Stimulated activated CD4-positive, alpha-beta T cell treated with anti-CD3 and anti-CD28 coated beads, Interleukin-12 subunit alpha, Interleukin-12 subunit beta, amount 100 ng/mL, for 48 hours (primary cell): ENCODE measurements at places on chromosomes 1 and 21.

GRCh38 chr1:82318265-82318664 is 517.5 kb downstream of the ADGRL2 start:
- DNase-seq = no peak

DNA sequence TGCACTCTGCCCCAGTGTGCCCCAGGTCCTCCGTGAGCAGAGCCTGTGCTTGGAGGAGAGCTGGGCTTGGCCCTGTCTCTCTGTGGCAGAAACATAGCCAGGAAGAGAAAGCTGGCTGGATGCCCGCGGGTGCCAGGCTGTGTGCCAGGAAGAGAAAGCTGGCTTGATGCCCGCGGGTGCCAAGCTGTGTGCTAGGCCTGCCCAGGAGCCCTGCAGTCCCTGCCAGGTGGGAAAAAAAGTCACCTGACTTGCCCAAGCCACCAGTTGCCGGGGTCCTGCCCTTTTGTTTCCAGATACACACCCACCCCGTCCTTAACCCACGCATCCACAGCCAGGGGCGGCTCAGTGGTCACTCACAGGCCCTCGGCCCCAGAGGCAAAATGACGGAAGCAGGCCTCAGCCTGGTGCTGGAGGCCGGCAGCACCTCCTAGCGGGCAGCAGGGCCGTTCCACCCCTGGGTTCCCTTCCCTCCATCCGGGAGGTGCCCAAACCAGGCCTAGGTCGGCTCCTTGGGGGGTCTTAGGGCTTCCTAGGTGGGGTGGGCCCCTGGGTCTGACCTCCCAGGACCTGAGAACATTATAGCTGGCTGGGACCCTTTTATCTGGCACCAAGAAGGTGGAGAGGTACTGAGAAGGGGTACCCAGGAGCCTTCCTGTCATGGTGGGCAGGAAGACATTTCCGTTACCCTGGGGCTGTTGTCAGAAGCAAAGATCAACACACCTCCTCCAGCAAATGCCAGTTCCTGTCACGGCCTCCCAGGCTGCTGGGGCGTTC is 9.1 kb downstream of the ITGB2 start:
- DNase-seq = no peak

DNA sequence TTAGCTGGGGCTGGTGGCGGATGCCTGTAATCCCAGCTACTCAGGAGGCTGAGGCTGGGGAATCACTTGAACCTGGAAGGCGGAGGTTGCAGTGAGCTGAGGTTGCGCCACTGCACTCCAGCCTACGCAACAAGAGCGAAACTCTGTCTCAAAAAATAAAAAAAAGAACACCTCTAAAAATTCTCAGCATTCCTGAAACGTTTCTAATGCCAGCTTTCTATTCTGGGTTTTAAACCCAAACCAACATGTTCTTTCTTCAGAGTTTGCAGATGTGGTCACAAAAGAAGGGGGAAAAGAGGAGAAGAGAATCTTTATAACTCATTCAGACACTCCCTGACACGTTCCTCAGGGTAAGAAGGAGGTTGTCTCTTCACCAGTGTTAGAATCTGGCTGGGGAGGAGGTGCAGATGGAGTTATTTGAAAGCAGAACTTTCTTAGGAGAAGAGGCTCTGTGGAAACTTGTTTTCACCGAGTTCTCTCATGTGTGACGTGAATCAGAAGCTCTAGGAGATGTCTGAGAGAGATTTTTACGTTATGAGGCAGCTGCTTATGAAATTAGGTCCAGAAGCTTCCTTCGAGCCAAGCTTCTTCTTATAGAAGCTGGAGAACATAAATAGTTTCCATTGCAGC is 17.8 kb upstream of the CNR2 start:
- DNase-seq = no peak

GRCh38 chr1:109491372-109491771 is 2.5 kb upstream of the CYB561D1 start:
- DNase-seq = no peak

- DNase-seq = no peak
These were observed 69.8 kb downstream of the PBX1 start for GRCh38 chr1:164628772-164629171.
